ENCODE measurements at places on chromosomes 13 and 19.

GRCh38 chr19:42271045-42271419 lies 2.0 kb downstream of the CIC start:
- no peak for DNase-seq

- DNase-seq: no peak
These were observed 1.4 kb upstream of the ZNF584 start for GRCh38 chr19:58406818-58407657.

DNA sequence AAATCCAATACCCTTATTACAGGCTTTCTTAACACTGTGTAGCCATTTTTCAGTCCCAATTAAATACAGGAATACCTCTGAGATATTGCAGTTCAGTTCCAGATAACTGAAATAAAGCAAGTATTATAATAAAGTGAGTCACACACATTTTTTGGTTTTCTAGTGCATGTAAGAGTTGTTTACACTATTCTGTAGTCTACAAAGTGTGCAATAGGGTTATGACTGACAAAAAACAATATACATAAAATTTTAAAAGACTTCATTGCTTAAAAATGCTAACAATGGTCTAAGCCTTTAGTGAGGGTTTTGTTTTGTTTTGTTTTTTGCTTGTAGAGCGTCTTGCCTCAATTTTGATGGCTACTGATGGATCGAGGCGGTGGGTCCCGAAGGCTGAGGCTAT lies 434.4 kb upstream of the NBEA start:
- no peak for DNase-seq

DNA sequence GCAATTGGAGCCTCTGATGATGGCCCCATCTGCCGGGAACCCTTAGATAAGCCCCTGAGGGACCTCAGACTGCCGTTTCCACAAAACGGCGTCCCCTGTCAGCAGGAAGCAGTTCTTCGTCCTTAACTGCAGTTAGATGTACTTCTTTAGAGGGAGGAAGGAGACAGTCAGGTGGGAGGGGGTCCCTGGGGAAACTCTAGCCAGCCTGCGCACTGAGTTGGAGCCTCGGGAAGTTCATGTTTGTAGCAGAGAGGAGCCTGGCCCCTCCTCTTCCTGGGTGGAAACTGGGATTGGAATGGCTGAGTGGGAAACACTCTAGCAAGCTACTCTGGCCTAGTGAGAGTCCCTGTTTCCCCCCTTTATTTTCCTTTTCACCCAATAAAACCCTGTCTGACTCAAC lies 612.4 kb downstream of the PCDH9 start:
- no peak for DNase-seq

GRCh38 chr19:32767951-32768679 lies 48.5 kb downstream of the TDRD12 start:
- no peak for DNase-seq

DNA sequence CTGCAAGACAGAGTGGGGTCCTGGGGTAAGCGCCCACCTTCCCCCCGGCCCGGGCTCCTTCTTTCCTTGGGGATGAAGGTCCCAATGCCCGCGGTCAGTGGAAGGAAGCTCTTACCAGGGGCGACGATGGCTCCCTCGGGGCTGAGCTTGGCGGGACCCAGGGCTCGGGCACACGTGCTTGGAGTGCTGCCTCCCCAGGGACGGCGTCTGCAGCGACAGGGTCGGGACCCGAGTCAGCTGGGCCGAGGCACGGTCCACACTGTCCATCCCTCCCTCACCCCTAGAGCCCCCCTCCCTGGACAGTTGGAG lies 3.5 kb downstream of the JSRP1 start:
- DNase-seq: no peak

GRCh38 chr13:38346764-38347163 lies 2.9 kb upstream of the UFM1 start:
- DNase-seq: no peak

DNA sequence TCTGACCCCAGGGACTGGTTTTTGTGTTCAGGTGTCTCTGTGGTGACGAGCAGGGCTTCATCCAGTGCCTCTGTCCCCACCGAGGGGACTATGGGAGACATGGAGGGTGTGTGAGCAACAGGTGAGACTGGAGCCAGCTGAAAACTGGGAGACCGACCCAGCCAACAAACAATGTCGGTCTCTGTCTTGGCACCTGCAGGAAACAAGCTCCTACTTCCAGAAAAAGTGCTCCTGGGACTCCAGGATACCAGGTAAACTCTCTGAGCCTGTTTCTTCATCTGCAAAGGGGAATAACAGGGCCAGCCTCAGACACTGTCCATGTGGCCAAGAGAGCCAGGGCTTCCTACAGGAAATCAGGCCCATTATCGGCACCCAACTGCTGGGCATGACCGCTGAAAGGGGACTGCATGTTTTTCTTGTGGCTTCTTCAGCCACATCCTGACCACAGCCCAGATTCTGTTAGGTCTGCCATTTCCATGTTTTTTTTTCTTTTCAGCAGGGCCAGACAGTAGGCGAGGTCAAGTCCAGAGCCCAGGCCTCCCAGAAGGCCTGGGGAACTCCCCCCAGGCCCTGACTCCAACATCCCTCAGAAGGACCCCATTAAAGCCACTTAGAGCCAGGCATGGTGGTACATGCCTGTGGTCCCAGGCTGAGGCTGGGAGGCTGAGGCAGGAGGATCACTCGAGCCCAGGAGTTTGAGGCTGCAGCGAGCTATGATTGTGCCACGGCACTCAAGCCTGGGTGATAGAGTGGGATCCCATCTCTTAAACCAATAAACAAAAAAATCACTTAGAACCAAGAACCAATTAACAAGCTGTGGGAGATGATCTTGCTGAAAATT lies 836 bp upstream of the BST2 start:
- DNase-seq: no peak

GRCh38 chr13:99733346-99733745 lies 232.1 kb downstream of the TM9SF2 start:
- no peak for DNase-seq

- DNase-seq: no peak
These were observed 18.8 kb upstream of the MED4 start for GRCh38 chr13:48113756-48114130.

GRCh38 chr19:10205636-10206035 lies 10.9 kb upstream of the DNMT1 start:
- DNase-seq: no peak

DNA sequence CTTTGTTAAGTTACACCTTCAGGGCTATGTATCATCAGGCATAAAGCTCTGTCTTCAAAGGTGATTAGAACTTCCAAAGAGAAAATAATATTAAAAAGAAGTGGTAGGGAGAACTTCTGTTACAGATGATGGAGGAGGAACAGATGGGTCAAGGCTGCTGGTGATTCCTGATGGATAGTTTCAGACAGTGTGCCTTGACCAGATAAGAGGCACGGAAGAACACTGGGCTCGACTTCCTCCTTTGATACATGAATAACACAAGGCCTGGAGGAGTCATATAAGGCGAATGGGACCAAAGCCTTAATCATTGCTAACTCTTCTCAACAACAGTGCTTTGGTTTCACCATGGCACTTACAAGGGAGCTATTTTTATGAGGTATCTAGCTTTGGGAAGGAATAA lies 128.1 kb upstream of the RXFP2 start:
- DNase-seq: no peak

- no peak for DNase-seq
These were observed 99.6 kb upstream of the HTR2A start for GRCh38 chr13:46996316-46997030.

GRCh38 chr13:43376596-43376995 lies 353.2 kb downstream of the DNAJC15 start:
- DNase-seq: no peak

GRCh38 chr19:1252221-1252820 lies 3.9 kb downstream of the MIDN start:
- DNase-seq: peak; percentile 55

- peak; percentile 88 for DNase-seq
These were observed 2.5 kb downstream of the PRR12 start for GRCh38 chr19:49593233-49594113.

GRCh38 chr19:1953037-1953436 lies 12.1 kb downstream of the CSNK1G2 start:
- no peak for DNase-seq

DNA sequence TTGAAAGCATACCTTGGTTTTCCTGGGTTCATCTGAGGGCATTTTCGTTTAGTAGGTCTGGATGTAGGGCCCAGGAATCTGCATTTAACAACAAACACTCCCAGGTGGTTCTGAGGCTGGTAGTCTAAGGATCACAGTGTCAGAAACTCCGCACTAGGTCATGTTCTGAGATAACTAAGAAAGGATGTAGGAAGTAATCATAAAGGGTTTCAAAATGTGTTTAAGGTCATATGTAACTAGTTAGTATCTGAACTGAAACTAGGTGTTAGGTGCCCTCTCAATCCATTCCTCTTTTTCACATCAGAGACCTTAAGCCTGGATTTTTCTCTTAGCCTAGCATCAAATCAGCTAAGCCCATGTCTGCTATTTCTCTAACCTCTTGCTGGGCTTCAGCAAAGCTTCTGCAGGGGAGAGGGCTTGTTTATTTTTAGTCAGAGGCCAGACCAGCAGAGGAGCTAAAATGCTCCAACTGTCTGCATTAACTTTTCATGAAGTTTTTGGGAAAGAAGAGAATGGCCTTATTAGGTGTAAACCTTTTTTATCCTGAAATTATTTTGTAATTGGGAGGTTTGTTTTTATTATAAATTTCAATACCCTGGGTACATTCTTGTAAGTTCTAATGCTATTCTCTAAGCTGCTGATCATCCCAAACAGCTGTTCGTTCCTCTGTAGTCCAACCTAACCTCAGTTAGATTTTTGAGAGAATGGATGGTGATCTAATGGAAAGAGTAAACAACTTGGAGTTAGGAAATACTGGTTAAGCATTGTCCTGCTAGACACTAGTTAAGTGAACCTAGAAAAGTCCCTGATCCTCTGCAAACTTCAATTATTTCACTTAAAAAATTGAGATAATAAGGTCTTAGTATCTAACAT lies 262.8 kb upstream of the RFC3 start:
- DNase-seq: no peak

DNA sequence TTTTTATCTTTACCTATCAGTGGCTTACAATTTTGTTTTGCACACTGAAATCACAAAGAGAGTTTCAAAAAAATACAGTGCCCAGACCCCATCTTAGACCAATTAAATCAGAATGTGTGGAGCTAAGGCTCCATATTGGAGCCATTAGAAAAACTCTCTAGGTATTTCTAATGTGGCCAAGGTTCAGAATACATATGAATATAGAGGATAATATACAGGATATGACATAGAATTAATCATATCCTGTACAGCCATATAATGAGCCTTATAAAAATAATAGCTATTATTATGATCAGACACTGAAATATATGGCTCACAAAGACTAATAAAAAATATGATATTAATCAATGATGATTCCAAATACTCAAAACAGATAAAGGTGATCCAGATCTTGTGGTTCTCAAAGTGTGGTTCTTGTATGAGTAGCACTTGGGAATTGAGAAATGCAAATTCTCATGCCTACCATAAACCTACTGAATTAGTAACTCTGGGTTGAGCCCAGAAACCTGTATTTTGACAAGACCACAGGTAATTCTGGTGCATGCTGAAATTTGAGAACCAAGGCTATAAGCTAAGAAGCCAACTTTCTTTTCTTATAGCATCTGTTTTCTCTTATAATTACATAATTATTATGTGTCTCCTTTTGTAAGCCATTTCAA lies 408.0 kb downstream of the DIAPH3 start:
- no peak for DNase-seq

DNA sequence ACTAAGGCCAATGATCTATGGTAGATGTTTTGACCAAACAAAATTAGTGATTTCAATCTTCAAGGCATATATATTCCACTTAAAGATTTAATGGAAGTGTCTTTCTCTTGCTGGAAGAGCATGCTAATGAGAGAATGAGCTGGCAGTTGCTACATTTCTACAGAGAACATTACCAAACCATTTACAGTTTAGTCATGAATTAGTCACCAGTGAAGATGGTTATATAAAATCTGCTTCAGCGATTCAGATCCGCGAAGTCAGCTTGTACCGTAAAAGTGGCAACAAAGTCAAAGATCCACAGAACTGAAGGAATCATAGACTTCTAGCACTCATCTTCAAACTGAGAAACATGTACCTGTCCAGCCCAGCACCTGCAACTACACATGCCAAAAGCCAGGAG lies 156.3 kb downstream of the SLITRK5 start:
- no peak for DNase-seq

DNA sequence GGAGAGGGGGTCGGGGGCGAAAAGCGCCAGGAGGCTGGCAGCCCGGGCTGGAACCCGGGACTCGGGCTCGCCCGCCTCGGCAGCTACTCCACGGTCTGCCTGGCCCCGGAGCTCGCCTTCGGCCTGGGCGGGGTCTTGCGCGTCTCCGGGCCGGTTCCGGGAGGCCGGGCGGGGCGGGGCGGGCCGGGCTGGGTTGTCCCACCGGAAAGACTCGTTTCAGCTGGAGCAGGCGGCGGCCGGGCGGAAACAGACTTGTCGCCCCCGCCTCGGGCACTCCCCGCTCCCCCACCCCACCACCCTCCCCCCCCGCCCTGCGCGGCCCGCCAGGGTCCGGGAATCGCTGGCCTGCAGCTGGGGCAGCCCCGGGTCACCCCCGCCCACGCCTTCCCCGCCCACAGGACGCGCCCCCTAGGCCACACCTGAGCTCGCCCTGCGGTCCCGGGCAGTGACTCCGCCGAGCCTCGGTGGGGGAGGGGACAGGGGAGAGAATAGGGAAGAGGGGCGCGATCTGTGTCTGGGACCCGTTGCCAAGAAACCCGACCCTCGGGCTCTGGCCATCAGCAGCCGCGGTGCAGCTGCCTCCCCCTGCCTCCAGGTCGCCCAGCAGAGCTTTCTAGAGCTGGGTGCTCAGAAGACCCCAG lies 109.4 kb downstream of the KCTD15 start:
- no peak for DNase-seq

- DNase-seq: no peak
These were observed 13.6 kb downstream of the KLF5 start for GRCh38 chr13:73072239-73072900.

- DNase-seq: no peak
These were observed 57.9 kb downstream of the THSD1 start for GRCh38 chr13:52348071-52348470.
